ENCODE measurements at places on chromosomes 7 and 10. TPM values are rescaled to one million over a fixed set of nuclear protein-coding genes. Genes with fewer than 3 reads are reported as not detected.

The IL2RA gene
- total RNA-seq: not detected

The STEAP2 gene
- 9.2 TPM for total RNA-seq

The ZNF804B gene
- total RNA-seq: not detected

The SOSTDC1 gene
- not detected for total RNA-seq

The RSPH10B gene
- total RNA-seq: not detected

The PNLIP gene
- total RNA-seq: not detected

The NCAPG2 gene
- total RNA-seq: 3.2 TPM

The EN2 gene
- total RNA-seq: 0.17 TPM

The DRGX gene
- total RNA-seq: not detected

The TAS2R3 gene
- total RNA-seq: 2.8 TPM
